ENCODE measurements at places on chromosomes 1 and 21.

DNA sequence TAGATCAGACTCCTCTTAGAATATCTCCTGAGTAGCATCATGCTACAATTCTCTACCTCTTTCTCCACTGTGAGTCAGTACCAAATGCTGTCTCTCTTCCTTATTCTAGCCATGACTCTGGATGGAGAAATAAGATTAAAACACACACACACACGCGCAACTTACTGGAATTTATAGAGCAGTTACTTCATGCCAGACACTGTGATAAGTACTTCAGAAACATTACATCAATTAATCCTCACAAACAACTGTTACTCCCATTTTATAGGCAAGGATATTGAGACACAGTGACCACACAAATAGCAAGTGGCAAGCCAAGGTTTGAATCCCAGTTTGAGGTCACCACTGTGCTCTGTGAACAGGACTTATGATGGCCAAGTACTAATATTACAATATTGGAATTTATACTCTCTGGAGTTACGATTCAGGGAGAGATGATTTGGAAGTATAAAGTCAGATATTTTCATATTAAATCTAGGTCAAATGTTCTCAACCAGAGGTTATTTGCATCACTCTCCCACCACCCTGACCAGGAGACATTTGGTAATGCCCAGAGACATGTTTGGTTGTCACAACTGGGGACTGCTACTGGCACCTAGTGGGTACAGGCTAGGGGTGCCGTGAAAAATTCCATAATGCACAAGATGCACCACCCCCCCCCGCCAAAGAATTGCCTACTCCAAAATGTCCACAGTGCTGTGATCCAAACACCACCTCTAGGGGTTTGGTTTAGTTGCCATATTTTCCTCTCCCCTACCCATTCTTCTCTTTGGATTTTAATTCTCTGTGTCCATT is 221.6 kb downstream of the LTN1 start:
- DNase-seq: no peak

DNA sequence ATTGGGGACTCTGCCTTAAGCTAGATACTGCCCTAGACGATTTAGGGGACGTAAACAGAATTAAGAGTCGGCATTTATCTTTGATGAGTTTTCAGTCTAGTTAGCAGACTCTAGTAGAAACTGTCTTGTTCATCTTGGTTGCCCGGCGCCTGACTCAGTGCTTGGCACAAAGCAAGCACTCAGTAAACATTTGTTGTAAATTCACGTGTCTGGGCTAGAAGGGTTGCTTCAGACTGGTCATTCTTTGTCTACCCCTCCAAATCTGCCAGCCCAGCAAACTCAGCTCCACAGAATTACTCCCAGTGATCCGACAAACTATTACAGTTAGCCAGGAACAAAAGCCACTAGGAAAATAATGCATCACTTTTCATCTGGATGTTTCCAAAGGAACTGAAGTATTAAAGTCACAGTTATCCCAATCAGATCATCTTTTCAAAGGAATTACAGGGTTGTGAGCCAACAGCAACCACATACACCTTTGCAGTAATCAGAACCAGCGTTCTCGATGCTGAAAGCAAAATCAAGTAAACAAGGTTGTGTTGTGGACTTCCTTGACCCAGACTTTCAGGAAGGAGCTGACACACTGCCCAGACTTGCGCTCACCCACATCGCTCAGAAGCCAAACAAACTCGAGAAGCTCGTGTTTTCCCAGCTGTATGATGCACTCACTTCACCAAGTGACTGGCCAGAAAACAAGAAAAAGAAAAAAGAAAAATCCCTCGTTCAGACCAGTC is 66.5 kb upstream of the GADD45A start:
- DNase-seq: no peak

DNA sequence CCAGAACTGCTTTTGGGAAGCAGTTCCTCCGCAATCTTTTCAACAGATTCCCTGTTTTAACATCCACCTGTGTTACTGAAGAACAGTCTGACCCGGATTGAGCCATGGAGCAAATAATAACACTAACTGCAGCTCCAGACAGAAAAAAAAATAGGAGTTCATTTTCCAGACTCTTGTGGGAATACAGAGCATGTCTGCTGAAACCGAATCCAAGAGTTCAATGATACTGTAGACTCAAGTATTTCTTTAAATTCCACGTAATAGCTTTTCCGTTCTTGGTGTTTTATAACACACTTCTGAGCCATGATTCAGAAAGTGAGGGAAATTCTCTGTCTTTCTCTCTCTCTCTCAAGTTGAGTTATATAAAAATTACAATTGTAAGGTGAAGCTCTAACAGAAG is 60.6 kb downstream of the DDAH1 start:
- no peak for DNase-seq

GRCh38 chr1:68049941-68050878 is at the start of gene DIRAS3:
Gene DIRAS3 (minus strand): TSS chr1:68050627. CDS start chr1:68047297, 3,330 bp downstream.
- DNase-seq: peak; percentile 25

DNA sequence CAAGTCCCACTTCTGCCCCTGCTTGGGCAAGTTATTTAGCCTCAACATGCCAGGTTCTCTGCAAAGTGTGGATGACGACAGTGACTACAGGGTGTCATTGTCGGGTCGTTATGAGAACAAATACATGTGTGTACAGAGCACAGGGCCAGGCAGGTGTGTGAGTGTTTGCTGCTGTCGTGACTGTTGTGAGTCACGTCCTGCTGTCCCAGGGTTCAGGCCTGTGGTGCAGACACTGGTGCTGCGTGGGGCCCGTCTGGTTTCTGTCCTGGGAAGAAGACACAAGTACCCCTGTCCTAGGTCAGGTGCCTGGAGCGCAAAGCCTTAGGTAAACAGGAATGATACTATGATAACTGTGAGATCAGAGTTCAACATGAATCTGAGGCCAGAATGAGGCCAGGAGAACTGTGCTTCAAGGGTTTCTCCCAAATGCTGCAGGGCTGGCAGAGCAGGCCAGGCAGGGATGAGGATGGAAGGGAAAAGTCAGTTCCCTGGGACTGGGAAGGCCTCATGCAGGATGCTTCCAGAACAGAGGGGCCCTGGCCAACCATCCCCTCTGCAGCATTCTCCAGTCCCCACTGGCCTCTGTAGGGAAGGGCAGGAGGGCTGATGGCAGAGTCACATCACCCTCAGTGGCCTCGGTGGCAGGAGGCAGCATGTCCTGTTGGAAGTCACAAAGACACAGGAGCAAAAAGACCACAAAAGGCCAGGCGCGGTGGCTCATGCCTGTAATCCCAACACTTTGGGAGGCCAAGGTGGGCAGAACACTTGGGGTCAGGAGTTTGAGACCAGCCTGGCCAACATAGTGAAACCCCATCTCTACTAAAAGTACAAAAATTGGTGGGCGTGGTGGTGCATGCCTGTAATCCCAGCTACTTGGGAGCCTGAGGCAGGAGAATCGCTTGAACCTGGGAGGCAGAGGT is 15.7 kb downstream of the GPR157 start:
- no peak for DNase-seq

GRCh38 chr21:34987501-34988072 is 61.5 kb downstream of the RUNX1 start:
- DNase-seq: no peak

- DNase-seq: no peak
Measured at GRCh38 chr1:94063379-94063778, 57.6 kb downstream of the ABCA4 start.

DNA sequence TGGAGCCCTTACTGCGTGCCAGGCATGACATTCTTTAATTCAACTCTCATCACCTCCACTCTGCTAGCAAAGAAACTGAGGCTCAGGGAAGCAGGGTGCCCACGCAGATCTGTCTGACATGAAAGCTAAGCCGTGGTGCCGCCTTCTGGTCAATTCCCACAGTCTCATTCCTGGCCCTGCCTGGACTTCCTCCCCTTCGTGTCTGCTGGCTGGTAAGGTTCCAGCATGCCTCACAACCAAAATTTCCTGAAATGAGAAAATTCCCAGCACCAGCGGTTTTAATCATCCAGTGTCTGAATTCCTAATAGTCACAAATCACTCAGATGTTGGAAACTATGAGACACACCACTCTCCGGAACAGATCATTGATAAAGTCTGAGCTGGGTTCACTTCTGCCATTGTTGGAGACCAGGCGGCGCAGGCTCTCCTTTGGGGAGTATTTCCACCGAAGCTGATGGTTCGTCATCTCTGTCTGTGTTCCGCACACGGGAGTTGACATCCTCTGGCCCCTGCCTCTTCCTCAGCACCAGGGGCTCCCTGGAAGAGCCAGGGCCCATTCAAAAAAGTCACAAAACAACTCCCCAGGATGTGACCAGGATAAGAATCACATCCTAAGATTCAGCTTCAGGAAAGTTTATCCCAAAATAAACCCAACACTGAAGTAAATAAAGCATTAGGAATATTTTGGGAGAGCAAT is 167.7 kb downstream of the PLPP3 start:
- no peak for DNase-seq

DNA sequence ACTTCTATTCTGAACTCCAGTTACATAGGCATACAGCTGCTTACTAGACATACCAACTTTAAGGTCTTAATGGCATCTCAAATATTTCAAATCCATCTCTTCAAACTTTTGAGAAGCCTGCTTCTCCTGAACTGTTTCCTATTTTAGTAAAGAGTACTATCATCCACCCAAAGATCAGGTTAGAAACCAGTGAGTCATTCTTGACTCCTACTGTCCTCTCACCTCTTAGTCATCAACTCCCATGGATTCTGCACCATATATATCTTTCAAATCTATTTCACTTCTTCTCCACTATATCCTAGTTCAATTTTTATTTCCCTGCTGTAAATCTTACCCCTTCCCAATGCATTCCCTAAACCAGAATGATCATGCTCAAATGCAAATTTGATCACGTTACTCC is 18.1 kb upstream of the BEND5 start:
- no peak for DNase-seq

- peak; percentile 60 for DNase-seq
Measured at GRCh38 chr1:41754540-41754939, 164.2 kb downstream of the HIVEP3 start.

- DNase-seq: peak; percentile 23
Measured at GRCh38 chr21:41283211-41283818, 33.3 kb upstream of the FAM3B start.

- DNase-seq: no peak
Measured at GRCh38 chr1:25821630-25822091, 1.9 kb downstream of the MTFR1L start.

DNA sequence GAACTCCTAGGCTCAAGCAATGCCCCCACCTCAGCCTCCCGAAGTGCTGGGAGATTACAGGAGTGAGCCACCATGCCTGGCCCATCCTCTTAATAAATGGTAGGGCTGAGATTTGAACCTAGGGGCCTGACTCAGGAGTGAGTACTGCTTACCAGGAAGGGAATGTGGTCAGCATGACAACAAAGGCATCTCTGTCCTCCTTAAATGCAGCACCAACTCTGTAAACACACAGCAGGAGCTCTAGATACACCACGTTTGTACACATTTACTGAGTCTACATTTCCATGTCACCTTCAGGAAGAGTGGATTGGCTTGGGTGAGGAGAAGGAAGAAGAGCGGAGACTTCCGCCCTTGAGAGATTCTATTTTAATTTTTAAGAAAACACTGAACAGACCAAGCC is 38.5 kb downstream of the HIVEP3 start:
- no peak for DNase-seq

- DNase-seq: no peak
Measured at GRCh38 chr1:36383240-36383639, 2.5 kb downstream of the STK40 start.

DNA sequence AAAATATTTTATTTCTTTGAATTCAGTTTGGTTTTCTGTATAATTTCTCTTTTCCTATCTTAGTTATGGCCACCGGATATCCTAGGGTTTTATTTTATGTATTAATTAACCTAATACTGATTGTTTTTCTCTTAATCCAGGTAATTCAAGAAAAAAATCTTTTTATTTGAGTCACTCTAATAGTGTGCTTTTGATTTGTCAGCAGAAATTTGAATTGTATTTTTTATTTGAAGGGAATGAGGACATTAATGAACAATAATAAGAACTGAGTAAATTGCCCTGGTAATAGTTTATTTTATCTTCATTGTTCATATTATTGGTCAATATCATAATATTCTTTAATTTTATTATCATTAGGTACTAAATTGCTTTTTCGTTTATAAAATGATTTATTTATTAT is 120.1 kb downstream of the USP25 start:
- DNase-seq: no peak

DNA sequence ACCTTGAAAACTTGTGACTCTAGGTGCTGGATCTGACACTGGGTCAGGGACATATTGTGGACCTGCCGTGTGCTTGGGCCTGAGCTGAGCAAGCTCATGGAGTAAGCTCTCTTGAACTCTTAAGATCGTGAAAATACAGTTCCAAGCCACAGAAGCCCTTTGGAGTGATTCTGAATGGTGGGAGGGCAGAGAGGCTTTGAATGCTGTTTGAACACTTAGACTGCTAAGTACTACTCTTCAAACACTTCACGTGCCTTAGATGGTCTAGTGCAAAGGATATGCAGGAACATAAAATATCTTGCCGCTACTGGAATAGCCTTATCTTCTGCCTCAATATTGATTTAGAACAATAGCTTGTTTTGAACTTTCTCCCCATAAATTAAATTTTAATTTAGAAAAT is 21.6 kb downstream of the ROR1 start:
- DNase-seq: no peak

- no peak for DNase-seq
Measured at GRCh38 chr1:9416506-9416905, 122.8 kb upstream of the SLC25A33 start.

DNA sequence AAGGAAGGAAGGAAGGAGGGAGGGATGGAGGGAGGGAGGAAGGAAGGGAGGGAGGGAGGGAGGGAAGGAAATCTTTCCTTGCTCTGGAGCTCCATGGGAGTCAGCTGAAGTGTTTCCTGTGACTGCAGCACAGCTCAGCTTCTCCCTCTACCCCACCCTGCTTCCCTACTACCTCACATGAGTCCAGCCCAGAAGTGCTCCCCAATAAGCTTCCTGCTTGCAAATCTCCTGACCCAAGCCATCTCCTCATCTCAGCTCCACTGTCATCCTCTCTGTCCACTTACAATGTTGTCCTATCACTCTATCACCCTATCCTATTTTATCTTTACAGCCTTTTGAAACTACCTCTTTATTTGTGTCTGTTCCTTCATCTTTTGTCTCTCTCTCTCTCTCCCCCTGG is 52.9 kb upstream of the SSBP3 start:
- DNase-seq: no peak

DNA sequence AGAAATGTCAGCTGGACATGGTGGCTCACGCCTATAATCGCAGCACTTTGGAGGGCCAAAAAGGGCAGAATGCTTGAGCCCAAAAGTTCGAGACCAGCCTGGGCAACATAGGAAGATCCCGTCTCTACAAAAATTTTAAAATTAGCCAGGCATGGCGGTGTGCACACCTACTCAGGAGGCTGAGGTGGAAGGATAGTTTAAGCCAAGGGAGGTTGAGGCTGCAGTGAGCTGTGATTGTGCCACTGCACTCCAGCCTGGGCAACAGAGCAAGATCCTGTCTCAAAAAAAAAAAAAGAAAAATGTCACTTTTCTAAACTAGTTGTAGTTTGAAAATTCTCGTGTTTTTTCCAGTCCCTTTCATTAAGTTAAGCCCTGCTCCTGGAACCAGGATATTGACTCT is 9.1 kb downstream of the CLSTN1 start:
- DNase-seq: no peak

GRCh38 chr1:212412374-212412773 is 2.3 kb downstream of the PACC1 start:
- no peak for DNase-seq

All from activated naive CD8-positive, alpha-beta T cell treated with anti-CD3 and anti-CD28 coated beads, Interleukin-2, amount 50 U/mL, for 24 hours (primary cell).